ENCODE measurements at places on chromosomes 12 and 14. TPM values are rescaled to one million over a fixed set of nuclear protein-coding genes. Genes with fewer than 3 reads are reported as not detected.

CLEC4C gene
- polyA plus RNA-seq = 0.61 TPM

TAS2R43 gene
- not detected for polyA plus RNA-seq

DNA sequence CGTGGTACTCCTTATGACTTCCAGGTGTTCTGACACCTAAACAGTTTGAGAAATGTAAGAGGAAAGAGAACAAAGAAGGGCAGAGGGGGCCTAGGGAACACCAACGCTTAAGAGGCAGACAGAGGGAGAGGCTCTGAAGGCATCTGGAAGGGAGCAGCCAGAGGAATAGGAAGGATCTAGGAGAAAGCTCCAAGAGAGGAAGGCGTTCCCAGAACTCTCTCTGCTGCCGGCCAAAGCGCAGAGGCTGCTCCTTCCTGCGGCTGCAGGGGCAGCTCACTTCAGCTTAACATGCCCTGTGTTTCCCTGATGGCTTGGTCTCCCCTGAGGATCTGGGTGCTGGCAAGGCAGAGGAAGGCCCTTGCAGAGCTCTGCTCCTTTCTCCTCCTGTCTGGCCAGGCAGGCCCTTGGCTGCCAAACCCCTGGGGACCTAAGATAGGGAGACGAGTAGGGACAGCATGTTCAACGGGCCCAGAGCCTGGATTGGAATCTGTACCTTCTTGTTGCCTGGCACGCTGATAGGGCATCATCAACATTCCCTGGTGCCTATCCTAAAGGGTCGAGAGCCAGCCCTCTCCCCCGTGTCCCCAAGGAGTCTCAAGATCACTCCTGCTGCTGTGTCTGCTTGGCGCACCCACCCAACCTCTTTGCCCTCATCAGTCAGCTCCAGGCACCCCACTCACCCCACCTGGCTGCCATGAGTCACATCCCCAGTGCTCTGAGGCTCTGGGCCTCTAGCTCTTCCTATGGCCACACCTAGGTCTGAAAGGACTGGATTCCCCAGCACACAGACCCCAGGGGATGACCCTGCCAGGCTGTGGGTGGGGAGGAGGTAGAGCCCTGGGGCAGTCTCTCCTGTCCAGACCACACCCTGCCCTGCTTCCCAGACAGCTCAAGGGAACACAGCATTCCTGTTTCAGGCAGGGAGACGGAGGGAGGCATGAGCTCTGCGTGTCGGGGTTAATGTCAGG, 45.6 kb downstream of the LTBP2 start:
- no peak for DNase-seq

- peak; percentile 83 for DNase-seq
These were observed 694 bp downstream of the TMBIM6 start for GRCh38 chr12:49741882-49742620.

DNA sequence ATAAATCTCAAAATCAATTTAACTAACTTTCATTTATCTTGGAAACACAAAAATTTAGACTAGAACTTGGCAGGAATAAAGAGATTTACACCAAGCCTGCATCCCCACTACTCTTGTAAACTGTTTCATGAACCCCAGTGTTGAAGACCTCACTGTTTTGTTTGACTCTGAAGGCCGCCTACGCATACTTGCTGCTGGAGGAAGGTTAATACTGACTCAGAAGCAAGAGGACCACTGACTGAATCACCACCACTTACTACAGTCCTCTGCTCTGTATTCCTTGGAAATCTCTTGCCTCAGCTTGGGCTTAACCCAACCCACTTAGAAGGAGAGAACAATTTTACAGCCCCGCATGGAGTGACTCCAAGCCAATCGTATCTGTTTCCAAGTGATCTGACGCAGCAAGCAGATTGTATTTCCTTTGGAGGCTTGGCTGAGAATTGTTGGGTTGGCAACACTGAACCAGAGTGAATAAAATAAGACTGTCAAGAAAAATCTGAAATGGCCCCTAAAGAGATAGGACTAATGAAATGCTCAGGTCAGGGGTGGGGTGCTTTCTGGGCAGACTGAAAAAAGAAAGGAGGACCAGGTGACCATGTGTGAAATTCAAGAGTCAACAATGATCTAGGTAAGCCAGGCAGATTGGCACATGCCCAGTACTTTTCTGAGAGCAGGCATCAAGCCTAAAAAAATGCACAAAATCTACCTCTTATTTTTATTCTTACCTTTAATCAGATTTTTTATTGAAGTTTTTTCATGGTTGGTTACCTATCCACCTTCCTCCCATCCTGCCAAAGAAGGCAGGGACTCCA, 248.6 kb downstream of the ZFP36L1 start:
- DNase-seq = no peak

DNA sequence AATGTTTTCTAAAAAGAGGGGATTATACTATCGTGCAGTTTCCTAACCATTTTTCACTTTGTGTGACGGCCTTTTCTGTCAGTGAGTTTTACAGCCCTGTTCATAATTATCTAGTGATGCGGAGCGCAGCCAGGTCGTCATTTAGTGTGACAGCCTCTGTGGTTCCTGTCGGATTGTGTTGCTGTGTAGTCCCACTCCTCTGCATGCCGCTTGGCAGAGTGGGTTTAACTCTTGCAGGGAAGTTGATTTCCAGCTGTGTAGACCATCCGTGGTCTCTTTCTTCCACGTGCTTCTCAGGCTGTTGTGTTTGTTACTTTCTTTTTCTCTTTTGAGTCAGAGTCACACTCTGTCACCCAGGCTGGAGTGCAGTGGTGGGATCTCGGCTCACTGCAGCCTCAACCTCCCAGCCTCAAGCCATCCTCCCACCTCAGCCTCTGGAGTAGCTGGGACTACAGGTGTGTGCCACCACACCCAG, 8.6 kb downstream of the RAN start:
- DNase-seq = peak; percentile 7

GRCh38 chr12:55448825-55449224, 4.9 kb downstream of the OR6C2 start:
- no peak for DNase-seq

DNA sequence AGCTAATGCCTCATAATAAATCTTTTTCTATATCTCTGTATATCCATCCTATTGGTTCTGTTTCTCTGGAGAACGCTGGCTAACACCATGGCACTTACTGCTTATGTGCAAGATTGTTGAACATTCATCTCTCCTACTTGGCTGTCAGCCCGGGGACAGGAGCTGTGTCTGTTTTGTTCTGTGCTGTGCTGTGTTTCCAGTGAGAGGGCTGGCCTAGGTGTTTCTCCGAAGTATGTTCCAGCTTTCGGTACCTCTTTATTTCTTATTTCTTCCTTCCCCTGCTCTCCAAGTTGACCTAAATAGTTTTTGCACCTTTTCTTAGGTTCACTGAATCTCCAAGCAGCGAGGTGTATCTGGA, 18.8 kb upstream of the NR4A1 start:
- peak; percentile 31 for DNase-seq
